Kidney epithelial cell (primary cell): ENCODE measurements at places on chromosomes 6 and 20.

DNA sequence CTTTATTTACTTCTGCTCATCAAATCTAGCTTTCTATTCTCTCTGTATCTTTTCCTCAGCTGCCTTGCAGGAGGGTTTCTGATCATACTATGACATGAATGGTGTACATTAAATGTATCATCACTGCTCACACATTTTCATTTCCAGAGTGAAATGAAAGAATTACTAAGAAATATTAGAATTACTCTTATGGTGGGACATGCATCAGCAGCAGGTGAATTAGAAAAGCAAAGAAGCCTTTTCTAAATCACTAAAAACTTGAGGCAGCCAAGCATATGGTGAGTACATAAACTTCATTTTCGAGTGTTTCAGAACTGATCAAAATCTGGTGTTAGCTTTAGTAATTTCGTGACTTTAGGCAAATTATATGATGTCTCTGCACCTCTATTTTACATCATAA is 23.6 kb downstream of the IL17A start:
- DNase-seq: no peak

DNA sequence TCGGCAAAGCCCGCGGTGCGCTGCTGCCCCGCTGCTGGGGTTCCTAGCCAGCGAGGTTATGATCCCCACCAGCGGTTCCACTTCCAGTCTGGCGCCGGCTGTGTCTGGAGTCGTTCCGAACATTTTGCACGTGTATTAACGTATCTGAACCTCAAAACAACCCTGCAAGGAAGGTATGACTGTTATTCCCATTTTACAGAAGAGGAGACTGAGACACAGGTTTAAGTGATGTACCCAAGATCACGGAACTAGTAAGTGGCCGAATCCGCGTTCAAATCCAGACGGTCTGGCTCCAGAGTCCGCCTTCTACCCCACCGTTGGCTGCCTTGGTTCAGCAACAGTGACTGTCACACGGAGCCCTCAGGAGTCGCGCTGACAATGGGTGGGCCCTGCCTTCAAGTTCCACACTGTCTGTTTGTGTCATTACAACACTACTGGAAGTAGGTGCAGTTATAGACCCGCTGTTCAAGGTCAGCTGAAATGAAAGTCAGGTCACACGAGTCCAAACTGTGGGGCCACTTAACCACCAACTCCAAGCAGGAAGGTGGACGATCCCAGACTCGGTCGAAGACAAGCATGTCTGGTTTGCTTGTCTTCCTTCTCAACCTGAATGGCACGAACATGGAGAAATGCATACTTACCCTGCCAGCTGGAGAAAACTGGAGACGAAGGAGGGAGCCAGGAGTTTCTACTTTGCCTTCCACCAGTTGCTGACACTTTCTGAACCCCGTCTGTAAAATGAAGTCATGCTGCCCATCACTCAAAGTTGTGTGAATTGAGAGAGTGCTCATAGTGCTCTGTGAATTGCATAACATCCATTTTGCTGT is 803 bp upstream of the SRXN1 start:
- no peak for DNase-seq

DNA sequence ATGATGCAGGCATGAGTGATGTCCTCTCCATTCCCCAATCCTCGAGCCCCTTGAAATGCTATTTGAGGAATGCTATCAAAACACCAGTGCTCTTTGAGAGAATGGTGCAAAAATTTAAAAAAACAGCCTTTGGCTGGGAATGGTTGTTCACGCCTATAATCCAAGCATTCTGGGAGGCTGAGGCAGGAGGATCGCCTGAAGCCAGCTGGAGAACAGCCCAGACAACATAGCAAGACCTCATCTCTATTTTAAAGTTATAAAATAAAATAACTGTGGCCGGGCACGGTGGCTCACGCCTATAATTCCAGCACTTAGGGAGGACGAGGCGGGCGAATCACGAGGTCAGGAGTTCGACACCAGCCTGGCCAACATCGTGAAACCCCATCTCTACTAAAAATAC is 4.2 kb upstream of the VARS1 start:
- no peak for DNase-seq

DNA sequence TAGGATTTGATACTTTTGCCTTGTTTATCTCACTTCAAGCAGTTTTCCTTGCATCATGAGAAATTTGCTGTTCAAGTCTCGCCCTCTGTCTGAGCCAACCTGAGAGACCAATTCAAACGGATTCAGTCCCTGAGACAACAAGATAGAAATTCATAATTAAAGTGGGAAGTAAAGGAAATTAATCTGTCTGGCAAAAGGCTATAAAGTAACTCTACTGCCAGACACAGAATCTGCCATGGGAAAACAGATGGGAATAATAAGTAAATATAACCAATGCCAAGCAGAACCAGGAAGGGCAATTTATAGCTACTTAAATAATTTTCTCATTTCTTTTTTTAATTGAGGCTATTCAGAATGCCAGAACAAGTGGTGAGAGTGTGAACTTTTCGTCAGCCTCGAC is 239.6 kb downstream of the TFAP2C start:
- no peak for DNase-seq

- DNase-seq: no peak
Observed at GRCh38 chr6:23537828-23538227, 588.2 kb upstream of the NRSN1 start.

- DNase-seq: no peak
Observed at GRCh38 chr6:72524011-72524645, 97.7 kb upstream of the KCNQ5 start.

DNA sequence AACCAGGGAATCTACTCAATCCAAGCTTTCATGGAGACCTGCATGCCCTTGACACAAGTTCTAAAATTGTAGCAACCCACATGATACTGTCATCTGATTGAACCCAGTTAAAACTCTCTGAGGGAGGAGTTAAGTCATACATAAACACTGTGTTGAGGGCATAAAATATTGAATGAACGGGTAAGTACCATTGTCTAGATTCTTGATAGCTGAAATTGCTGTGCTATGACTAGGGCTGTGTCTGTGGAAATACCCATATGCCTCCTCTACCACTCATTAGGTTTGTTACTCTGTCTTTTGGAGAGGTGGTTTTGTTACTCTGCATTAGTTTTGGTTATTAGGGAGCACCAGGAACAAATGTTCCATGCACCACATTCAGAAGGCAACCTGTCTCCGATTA is 7.6 kb downstream of the ENPP4 start:
- DNase-seq: no peak

GRCh38 chr6:3723251-3723650 is 28.3 kb downstream of the PXDC1 start:
- no peak for DNase-seq

DNA sequence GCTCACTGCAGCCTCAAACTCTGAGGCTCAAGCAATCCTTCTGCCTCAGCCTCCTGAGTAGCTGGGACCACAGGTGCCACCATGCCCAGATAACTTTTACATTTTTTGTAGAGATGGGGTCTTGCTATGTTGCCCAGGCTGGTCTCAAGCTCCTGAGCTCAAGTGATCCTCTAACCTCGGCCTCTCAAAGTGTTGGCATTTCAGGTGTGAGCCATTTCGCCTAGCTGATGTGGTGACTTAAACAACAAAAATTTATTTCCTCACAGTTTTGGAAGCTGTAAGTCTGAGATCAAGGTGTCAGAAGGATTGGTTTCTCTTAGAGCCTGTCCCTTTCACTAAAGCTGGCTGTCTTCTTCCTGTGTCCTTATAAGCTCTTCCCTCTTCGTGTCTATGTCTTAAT is 15.0 kb upstream of the JARID2 start:
- no peak for DNase-seq
